ENCODE measurements at places on chromosomes 2 and 18.

DNA sequence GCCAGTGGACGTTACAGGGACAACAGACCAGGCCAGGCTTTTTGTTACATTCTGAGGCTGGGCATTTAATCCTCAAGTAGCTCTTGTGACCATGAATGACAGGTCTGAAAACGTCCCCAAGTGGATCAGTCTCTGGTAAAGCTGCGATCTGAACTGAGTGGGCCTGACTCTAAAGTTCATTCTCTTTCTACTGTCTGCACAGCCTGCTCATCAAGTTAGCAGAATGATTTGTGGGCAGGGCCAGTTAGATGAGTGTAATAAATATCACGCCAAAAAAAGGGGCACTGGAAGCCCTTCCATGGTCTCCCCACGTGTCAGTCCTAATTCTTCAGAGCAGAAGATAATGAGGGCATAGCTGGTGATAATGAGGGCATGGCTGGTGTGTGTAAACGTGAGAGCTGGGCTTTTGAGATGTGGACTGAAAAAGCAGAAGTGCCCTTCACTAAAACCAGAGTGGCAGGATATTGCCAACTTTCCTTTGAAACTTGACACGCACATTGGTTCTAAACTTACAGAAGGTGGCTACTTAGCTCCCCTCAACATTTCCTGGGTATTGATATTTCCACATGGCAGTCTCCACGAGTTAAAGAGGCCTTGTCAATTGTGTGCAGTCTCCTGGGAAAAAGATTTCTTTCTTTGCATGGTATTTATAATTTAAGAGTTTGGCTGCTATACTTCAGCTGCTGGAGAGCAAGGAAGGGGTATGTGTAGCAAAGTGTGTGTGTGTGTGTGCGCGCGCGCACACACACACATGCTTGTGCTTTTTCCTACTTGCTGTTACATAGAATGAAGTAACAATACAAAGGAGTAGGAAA, 72.7 kb upstream of the LYPD6B start:
- DNase-seq, result no peak

GRCh38 chr2:234548695-234549420, 52.0 kb upstream of the ARL4C start:
- no peak for DNase-seq

- no peak for DNase-seq
Measured at GRCh38 chr2:69594341-69594740, 49.2 kb downstream of the AAK1 start.

- DNase-seq, result no peak
Measured at GRCh38 chr2:182050333-182051135, 64.9 kb downstream of the PPP1R1C start.

DNA sequence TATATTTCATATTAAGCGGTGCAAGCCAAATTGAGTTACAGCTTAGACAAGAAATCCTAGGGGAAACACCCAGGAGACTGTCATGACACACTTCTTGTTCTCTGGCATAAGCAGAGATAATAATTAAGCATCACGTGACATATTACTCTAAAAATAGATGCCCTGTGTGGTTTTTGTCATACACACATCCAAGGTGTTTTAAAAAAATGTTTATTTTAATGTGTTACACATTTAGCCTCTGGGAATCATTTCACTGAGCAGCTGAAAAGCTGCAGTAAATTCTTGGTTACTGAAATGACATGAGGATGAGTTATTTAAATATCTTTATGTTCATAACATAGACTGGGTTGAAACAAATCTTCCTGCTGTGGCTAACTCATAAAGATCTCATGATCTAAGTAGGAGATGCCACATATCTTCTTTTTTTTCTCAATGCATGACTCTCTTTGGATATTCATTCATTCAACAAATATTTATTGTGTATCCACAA, 38.0 kb upstream of the ERMN start:
- no peak for DNase-seq

DNA sequence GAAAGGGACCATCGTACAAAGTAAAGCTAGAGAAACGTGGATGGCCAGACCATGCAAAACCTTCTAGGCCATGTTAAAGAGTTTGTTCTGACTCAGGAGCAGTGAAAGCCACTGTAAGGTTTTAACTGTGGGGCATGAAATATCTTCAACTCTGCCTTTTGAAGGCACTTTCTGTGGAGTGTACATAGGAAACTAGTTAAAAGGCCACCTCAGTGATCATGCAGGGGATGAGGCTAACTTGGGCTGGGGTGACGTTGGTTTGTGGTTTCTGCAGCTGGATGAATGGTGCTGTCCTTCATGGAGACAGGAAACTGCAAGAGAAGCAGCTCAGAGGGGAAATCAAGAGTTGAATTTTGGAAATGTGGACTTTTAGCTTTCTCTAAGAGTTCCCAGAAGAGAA, 190.7 kb downstream of the CDCA7 start:
- DNase-seq, result no peak

- DNase-seq, result peak; percentile 46
Measured at GRCh38 chr2:3283206-3283605, 94.4 kb downstream of the EIPR1 start.

DNA sequence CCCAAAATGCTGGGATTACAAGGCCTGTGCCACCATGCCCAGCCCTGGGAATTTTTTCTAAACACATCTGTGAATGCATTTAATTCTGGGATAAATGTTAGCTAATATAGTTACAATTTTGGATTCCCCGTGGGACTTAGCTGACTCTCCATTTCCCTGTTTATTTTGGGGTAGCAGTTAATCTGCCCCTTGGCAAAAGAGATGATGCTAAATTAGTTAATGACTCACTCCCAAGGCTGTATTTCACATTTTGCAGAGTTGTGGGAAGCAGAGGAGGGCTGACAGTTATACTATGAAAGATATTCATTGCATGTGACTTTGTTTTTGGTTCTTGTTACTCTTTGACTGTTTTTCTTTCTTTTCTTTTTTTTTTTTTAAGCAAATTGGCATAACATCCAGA, 3.2 kb downstream of the MTHFD2 start:
- no peak for DNase-seq

Data from cardiac septum (tissue), 1 donor.